ENCODE measurements at places on chromosomes 7 and 10.

- DNase-seq, result no peak
Measured at GRCh38 chr7:149846436-149847046, 8.4 kb downstream of the ZNF862 start.

- DNase-seq, result peak; percentile 69
Measured at GRCh38 chr7:107879400-107880035, 11.5 kb upstream of the DLD start.

DNA sequence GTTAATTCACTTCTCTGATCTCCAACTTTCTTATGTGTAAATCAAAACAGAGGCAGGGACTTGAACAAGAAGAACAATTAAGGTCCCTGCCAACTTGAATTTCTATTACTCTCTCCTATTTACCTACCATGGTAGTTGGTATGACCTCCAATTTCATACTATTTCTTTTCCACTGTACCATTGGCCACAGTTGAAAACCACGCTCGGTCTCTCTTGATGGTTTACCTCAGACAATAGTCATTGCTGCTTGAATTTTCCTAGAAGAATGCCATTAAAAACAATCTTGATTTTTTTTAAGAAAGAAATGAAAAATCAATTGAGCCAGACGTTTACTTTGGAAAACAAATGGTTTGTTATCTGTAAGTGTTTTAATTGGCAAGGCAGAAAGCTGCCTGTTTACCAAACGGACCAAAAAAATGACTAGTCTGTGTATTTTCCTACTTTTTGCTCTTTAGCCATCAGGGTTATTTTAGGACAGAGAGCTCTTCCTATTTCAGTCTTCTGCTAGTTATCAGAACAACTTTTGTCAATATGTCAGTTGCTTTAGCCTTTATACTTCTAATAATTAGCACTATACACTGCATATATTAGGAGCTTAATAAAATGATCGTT is 157.5 kb upstream of the PLXDC2 start:
- no peak for DNase-seq

GRCh38 chr7:116211913-116212596 is 1.7 kb downstream of the TES start:
- no peak for DNase-seq

DNA sequence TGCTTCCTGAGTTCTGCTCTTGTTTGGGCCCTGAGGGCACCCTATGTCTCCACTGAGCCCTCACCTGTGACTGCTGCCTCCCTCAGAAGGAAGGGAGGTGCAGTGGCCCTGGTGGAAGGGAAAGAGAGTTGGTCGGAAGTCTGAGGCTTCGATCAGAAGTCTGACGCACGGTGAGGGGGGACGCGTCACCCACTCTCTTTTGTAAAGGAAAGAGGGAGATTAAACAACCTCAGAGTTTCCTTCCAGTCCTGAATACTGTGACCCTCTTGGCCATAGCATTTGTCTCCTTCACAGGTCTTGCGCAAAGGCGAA is 31.4 kb upstream of the TRIM8 start:
- no peak for DNase-seq

- no peak for DNase-seq
Measured at GRCh38 chr7:43612599-43613589, 30.0 kb downstream of the STK17A start.

GRCh38 chr7:115924411-115924810 is 106.2 kb downstream of the TFEC start:
- no peak for DNase-seq

DNA sequence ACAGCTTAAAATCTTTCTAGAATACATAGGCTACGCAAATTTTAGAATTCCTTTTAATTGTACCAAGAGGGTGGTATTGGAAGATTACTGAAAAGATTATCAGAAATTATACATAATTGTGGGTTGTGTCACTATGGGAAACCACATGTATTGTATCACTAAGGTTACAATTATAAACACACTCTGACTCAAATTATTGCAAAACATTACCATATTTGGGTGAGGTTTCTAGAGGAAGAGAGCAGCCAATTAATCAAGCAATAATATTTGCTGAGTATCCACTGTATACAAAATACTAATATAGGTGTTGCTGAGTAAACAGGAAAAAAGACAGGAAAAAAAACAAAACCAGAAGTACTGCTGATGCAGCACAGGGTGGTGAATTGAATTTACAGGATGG is 3.1 kb upstream of the CAPZA2 start:
- no peak for DNase-seq

- DNase-seq, result no peak
Measured at GRCh38 chr10:102408131-102408727, 10.4 kb downstream of the PSD start.

DNA sequence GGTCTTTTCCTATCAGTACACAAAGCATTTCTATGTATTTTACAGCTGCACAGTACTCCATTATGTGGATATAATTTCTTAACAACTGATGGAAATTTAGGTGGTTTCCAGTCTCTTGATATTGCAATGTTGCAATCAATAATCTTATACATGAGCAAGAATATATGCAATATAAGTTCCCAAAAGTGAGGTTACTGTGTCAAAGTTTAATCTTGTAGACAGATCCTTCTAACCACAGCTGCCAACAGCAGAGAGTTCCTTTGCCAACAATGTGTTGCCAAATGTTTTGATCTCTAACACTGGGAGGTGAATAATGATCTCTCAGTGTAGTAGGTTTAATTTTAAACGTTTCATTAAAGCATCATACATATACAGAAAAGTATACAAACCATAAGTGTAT is 54.5 kb downstream of the CUL2 start:
- DNase-seq, result no peak

GRCh38 chr10:103814105-103814504 is 41.3 kb downstream of the SH3PXD2A start:
- no peak for DNase-seq

GRCh38 chr7:123682690-123683089 is 27.0 kb downstream of the LMOD2 start:
- peak; percentile 61 for DNase-seq

DNA sequence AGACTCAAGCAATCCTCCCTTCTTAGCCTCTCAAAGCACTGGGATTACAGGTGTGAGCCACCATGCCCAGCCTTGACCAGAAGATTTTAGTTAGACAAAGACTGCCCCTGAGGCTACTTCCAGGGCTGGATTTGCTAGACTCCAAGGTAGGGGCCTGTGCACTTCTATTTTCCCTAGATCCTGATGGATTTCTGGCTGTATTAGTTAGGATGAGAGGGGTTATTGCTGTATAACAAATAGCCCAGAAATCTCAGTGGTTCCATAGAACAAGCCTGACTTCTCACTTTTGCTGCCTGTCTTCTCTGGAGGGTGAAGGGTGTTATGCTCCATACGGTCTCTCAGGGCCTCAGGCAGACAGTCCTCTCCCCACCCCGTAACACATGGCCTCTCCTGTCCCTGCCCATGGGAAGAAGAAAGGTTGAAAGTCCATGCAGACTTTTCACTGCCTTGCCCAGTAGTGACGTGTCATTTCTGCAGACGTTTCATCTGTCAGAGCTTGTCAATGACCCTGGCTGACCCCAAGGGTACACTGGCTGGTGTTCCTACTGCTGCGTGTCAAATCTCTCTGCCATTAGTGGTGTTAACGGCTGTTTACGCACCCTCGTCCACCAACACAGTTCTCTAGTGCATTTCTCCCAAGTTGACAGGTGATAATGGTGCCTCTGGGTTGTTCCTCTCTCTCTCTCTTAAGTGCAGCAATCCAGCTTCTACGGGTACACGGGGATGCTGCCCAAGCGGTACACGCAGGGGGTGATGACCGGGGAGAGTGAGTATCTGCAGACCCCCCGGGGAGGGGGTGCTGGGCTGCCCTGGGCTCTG is 11.6 kb downstream of the SLC29A4 start:
- DNase-seq, result no peak

DNA sequence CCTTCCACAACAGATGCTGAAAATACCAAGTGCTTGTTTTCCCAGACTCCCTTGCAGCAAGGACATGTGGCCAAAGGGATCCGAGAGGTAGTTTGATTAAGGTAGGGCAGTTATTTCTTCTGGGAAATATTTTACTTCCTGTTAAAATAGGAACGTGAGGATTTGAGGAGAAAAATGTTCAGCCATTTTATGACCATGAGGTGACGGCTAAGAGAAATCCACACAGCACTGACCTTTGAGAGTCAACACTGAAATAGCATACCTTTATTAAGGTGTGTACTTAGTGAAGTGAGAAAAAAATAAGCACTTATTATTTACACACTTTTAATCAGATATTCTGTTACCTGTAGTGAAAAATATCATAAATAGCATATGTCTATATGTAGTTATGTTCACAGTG is 133.9 kb downstream of the PPP1R3A start:
- no peak for DNase-seq

DNA sequence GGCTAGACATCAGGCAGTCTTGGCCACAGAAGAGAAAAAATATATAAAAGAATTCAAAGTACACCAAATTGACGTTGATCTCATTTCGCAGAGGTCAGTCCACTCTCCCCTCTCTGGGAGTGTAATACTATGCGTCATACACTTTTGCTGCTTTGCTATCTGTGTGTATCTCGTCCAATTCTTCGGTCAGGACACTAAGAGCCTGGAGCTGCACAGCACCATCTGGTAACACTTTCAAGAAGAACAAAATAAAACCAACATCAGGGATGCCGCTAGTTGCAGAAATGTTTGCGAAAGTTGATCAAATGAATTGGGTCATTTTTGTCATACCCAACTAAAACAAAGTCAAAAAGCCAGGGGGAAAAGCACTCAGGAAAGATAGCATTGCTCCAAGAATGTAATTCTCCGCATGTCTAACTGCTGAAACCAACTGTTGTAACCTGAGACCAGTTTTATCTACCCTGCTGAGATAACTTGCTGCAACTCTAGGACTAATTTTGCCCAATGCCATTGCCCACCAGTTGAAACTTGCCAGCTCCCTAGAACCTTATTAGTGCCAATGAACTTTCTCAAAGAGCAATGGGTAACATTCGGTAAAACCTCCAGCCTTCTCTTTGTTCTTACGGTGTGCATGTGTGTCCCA is 23.0 kb downstream of the TMEM176A start:
- no peak for DNase-seq

DNA sequence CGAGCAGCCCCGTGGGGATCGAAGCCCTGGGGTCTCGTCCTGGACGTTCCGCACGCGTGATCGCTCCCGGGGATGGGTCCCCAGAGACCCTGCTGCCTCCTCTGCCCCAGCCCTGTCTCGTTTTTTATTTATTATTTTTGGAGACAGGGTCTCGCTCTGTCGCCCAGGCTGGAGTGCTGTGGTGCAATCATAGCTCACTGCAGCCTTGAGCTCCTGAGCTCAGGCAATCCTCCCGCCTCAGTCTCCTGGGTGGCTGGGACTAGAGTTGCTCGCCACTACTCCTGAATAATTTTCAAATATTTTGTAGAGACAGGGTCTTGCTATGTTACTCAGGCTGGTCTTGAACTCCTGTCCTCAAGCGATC is 319 bp upstream of the STX1A start:
- no peak for DNase-seq

DNA sequence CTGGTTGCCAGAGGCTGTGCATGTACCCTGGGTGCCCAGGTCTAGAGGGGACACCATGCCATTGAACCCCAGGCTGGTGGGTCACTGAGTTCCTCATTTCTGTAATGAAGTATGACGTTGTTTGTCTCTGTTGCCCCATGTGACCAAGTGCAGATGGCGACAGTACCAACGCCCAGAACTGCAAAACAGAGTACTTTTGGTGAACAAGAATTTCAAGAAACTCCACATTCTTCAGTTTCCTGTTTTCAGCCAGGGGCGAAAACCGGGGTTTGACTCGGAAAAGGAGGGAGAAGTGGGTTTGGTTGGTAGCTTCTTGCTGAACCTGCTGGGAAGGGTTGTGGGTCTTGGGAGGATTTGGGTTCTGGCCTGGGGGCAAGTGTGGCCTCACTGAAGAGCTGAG is 18.2 kb downstream of the CYP17A1 start:
- DNase-seq, result no peak

- no peak for DNase-seq
Measured at GRCh38 chr7:15752377-15752776, 65.9 kb upstream of the MEOX2 start.

DNA sequence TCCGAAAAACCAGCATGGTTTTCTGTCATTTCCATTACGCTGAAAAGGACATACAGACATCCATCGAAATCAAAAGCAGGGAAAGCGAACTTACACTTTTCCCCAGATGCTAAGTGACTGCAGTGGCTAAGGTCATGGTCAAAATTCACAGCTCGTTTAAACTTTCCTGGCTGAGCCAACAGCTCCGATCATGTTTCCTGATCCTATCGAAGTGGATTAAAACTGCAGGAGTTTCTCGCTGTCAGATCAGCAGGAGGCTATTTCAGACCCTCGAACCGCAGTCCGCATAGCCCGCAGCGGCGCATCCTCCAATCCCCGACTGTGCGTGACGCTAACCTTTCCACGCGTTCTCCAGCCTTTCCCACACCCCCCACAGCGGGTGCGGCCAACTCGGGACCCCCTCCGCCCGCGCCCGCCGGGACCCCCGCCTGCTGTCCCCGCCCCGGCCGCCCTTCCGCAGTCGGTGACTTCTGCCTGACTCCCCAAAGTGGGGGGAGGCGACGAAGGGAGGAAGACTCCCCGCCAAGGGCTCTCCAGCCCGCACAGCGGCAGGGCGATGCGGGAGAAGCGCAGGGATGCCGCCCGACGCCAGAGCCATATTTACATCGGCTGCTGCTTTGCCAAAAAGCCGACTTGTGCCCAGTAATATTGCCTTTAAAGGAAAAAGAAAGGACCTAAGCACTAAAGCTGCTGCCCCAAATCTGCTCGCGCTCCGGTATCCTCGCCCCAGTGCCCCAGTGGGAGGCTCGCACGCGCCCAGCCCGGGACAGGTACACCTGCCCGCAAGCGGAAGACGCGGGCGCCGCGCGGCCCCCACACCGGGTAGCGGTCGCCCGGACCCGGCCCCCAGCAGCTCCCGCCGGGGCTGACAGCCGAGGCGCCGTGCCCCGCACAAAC is 1.2 kb downstream of the PIP4K2A start:
- no peak for DNase-seq

GRCh38 chr7:66747881-66748511 is 7.5 kb downstream of the RABGEF1 start:
- DNase-seq, result no peak

DNA sequence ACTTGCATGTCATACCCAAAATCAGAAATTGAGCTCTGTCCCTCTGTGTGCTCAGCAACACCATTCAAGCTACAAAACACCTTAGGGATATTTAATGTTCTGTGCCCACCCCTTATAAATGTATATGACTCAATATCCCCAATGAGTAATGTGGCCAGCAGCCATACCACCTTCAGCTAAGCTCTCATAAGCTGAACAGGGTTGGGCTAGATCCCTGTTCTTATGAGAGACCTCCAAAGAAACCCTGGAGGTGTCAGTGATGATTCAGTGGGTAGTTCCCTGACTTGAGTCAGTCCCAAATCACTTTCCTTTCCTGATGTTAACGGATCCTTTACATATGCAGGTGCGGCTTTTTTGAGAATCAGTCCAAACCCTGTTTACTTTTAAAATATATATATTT is 253.8 kb downstream of the CREB5 start:
- no peak for DNase-seq

GRCh38 chr10:14571866-14572507 is 202.7 kb downstream of the FAM107B start:
- DNase-seq, result no peak

GRCh38 chr10:3681642-3682554 is 103.1 kb downstream of the KLF6 start:
- DNase-seq, result no peak

Measured in SW 1271 (cell line).